GM23338 (cell line): ENCODE measurements at places on chromosomes 2 and 18.
A peak's percentile ranks its signal among the peaks of the same experiment; 100 is the strongest.

DNA sequence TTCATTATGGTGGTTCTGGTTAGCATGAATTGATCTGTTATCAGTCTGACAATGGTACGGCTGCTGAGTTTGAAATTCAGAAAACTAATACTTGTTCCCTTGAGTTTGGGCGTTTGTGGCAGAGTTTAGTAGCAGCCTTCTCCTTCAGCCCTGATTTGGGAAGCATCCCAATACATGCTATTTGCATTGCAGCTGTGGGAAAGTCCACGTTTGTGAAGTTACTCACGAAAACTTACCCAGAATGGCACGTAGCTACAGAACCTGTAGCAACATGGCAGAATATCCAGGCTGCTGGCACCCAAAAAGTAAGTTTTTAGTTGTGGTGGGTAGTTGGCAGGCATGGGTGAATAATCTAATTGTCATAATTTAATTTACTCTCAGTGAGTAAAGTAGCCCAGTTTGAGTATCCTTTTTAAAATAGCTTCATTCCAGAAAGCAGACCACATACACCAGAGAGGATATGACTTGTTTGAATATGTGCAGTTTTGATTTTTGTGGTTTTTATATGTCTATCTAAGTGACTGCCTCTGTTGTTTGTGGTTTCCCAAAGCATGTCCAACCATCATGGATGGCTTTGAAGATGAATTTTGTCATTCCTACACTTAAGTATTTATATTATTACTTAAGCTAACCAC is 12.2 kb downstream of the DGUOK start:
- no peak for DNase-seq

- DNase-seq: no peak
These were observed 50.5 kb downstream of the KCNE4 start for GRCh38 chr2:223102450-223102849.

DNA sequence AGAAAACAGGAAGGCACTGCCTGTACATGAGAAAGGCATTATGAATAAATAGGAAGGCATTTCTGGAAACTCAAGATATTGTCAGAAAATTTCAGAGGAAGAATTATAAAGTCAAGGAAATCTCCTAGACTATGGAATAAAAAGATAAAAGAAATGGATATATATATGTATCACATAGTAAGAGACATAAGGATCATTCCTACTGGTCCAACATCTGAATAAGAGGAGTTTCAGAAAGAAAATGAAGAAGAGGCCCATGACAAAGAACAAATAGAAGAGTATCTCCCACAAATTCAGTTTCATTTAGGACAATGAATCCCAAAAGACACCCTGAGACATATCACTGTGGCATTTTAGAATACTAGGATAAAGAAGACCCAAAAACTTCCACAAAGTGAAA is 178.8 kb downstream of the PRKCE start:
- DNase-seq: no peak

DNA sequence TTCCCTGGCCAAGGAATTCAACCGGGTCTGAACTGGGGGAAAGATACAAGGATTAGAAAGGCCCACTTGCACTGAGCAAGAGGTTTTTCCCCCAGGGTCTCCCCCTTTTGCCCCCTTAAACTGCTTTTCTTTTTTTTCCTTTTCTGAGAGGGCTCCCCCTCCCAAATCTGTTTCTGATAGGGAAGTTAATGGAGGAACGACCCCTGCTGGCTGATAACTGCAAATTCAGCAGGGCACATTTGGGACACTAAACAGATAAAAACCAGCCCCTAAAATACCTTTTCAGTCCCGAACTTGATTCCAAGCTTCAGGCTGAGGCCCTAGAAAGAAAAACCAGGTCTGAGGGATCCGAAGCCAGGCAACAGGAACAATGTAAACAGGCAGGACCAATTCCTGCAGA is 1012.4 kb upstream of the CRIM1 start:
- DNase-seq: peak; percentile 66

- no peak for DNase-seq
These were observed 71.9 kb upstream of the NRP2 start for GRCh38 chr2:205610437-205610836.

DNA sequence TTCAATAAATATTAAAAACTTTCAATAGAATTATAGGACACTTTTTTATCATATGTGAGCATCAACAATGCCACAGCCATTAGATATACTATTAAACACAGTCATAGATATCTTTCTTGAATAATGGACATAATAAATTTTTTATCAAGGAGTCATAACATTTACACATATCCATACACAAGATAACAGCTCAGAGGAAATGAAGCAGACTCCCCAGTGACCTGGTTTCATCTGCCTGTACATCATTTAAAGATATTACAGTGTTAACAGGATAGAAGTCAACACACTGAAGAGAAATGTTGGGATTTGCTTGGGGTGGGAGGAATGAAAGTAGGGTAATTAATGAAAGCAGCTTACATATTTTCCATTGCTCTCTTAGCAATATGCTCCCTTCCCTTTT is 5.1 kb downstream of the SCG2 start:
- no peak for DNase-seq

DNA sequence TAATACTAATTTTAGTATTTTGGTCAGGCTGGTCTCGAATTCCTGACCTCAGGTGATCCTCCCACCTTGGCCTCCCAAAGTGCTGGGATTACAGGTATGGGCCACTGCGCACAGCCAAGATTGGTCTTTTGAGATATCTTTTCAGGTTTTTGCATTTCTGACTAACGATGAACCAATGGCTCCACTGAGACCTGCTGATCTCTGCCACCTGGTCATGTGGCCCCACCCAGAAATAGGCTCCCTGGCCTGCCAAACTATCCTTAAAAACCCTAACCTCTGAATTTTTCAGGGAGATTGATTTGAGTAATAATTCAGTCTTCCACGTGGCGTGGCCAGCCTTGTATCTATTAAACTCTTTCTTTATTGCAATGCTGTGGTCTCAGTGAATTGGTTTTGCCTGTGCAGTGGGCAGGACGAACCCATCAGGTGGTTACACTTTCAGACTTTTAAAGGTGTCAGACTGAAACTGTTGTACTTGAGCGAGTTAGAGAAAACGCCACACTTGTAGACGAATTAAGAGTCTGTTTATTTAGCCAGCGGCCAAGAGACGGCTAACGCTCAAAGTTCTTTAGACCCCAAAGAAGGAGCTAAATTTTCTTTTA is 85.8 kb upstream of the MSH6 start:
- no peak for DNase-seq

GRCh38 chr2:157174321-157174720 is 83.2 kb upstream of the GALNT5 start:
- DNase-seq: no peak

GRCh38 chr2:207515671-207516070 is 14.1 kb upstream of the CREB1 start:
- DNase-seq: no peak

- DNase-seq: no peak
These were observed 48.2 kb downstream of the PAX8 start for GRCh38 chr2:113230531-113230930.

DNA sequence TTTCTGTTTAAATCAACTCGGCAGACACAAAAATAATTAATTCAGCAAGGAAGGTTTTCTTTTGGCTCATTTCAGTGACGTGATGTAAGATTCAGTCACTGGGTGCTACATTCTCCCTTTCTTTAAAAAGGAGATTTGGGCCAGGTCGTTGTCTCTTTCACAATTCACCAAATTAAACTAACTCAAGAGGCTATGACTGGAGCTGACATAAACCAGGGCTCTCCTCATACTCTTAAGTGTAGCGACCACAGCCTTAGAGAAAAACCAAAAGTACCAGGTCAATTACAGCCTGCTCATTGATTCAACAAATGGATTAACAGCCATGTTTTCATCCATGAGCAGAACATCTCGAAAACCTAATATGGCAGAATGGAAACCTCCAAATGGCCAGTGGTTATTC is 85.7 kb downstream of the PAX3 start:
- no peak for DNase-seq

DNA sequence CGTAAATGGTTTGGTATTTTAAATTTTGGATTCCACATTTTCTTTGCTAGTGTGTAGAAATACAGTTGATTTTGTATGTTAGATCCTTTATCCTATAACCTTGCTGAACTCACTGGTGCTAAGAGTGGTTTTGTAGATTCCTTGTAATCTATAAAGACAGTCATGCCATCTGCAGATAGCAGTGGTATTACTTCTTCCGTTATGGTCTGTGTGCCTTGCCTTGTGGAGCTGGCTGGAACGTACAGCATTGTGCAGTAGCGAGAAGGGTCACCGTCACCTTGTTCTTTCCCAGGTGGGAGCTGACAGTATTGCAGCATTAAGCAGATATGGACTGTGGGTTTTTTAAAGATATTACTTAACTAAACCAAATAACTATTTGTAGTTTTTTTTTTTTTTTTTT is 33.7 kb downstream of the ATP9B start:
- no peak for DNase-seq

GRCh38 chr18:48767090-48767690 is 183.6 kb downstream of the SMAD7 start:
- peak; percentile 26 for DNase-seq

- DNase-seq: no peak
These were observed 191.2 kb upstream of the NABP1 start for GRCh38 chr2:191486584-191487320.

DNA sequence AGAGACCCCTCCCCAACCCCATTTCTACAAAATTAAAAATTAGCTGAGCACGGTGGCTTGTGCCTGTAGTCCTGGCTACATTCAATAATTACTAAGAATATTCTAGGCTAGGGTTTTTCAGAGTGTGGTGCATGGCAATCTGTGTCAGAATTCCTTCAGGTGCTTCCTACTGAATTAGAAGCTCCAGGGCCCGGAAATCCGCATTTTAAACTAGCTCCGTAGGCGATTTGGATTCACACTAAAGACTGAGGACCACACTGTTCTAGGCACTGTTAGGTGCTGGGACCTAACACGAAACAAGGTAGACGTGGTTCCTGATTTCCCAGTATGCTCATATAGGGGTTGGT is 628 bp upstream of the ZFAND2B start:
- DNase-seq: peak; percentile 15

GRCh38 chr2:70520825-70521224 is 32.8 kb downstream of the TGFA start:
- no peak for DNase-seq
